Left renal pelvis (tissue), 4 donors: ENCODE measurements at places on chromosomes 4 and X. TPM values are rescaled to one million over a fixed set of nuclear protein-coding genes. Genes with fewer than 3 reads are reported as not detected.
A peak's percentile ranks its signal among the peaks of the same experiment; 100 is the strongest.

DNA sequence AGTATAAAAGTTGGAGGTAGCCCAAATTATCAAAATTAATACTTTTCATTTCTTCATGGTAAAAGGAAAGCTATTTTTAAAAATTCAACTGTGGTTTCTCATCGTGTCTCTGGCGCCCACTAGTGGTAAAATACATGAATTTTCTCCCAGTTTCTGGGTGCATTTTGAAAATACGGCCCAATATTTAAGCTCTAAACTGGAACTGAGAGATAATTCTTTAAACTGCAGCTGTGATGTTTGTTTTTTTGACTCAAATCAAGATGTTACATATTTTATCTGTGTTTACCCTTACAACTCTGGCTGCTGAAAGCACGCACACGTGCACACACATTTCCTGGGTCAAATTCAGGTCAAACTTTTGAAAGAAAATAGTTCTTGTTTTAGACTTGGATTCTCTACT lies 123.9 kb upstream of the ACSL4 start:
- DNase-seq: no peak

GRCh38 chrX:3378156-3378555 lies 31.7 kb upstream of the MXRA5 start:
- no peak for DNase-seq

DNA sequence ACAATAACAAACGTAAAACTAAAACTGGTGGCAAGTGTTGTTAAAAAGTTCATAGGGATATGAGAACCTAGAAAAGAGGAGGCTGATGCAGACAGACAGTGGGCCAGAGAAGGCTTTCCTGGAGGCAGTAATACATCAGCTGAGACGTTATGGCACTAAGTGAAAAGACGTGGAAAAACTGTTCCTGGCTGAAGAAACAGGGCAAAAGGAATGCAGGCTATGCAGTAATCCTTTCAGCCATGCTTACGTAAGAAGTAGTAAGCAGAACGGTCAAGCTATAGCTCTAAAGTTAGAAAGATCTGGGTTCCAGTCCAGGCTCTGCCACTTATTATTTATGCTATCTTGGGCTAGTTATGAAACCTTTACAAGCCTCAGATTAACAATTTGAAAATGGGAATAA lies 6.4 kb downstream of the LAMTOR3 start:
- no peak for DNase-seq

DNA sequence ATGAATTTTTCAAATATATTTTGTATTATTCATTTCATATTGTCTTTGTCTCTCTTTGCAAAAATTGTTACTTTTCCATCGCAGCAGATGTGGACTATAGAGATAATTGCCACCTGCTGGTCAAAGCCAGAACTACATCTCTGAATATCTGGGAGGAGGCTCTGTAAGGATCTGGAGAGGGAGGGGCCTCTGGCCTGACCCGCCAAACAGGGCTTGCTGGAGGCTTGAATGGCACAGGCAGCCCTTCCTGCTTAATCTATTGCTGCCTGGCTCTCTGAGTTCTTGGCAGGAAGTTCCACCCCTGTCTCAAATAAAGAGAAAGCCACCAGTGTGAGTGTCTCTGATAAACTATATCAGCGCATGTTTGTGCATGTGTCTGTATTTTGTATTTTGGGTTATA lies 132.4 kb downstream of the ZMAT1 start:
- DNase-seq: peak; percentile 80

- no peak for DNase-seq
Observed at GRCh38 chrX:25383196-25383595, 367.4 kb upstream of the ARX start.

Gene P2RY8
- 1.3 TPM for polyA plus RNA-seq

Gene MAGEC3
- polyA plus RNA-seq: not detected
